ENCODE measurements at places on chromosomes 5 and 9.
A peak's percentile ranks its signal among the peaks of the same experiment; 100 is the strongest.

GRCh38 chr5:131790550-131790949 lies 6.3 kb downstream of the FNIP1 start:
- DNase-seq: no peak

DNA sequence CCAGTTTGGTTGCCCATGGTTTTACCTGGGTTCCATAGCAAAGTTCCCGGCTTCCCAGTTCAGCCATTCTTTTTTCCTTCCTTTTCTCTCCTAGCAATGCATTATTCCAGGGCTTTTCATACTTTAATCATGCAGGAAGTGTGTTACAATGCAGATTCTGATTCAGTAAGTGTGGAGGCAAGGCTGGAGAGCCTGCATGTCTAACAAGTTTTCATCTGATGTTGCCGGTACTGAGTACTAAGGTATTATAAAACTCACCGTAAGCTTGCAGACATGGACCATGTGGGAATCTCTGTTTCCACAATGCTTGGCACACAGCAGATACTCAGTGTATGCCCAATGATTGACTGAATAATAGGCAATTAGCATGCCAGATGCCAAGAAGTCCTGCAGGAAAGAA lies 102.9 kb upstream of the SHB start:
- no peak for DNase-seq

GRCh38 chr5:72015103-72015548 lies 92.1 kb upstream of the MAP1B start:
- no peak for DNase-seq

DNA sequence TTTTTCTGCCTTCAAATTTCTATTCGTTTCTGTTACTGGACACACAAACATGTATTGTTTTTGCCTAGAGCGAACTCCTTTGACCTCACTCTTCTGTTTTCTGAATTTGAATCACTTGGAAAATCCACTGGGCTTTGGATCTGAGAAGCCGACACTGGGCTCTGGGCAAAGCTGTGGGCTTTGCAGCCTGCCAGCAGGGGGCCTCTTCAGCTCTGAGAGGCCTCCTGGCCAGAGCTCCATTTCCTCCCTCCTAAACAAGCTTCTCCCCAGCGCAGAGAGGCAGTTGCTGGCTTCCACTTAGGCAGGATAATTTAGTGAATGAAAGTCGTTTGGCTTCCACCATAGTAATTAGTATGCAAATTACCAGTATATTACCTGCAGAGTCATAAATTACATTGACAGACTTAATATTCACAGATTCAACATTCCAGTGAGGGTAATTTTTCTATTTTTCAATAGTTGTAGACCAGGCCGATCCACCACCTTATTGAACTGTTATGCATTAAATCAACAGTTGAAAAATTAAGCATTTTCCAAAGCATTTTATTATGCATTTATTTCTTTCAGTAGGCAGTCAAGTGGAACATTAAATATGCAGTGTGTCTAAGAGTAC lies 104.0 kb upstream of the ZNF366 start:
- peak; percentile 17 for DNase-seq

DNA sequence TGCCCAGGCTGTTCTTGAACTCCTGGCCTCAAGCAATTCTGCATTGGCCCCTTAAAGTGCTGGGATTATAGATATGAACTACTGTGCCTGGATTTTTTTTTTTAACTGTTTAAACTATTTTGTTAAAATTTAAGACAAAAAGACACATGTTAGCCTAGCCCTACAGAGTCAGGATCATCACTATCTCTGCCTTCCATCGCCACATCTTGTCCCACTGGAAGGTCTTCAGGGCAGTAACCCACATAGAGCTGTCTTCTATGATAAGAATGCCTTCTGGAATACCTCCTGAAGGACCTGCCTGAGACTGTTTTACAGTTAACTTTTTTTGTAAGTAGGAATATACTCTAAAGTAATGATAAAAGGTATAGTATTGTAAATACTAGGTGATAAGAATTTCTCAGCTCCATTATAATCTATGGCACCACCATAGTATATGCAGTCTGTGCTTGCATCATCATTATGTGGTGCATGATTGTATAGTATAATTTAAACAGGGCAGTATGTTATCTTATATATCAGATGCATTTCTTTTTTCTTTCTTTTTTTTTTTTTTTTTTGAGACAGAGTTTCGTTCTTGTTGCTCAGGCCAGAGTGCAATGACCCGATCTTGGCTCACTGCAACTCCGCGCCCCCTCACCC lies 52.7 kb downstream of the DENND4C start:
- no peak for DNase-seq

DNA sequence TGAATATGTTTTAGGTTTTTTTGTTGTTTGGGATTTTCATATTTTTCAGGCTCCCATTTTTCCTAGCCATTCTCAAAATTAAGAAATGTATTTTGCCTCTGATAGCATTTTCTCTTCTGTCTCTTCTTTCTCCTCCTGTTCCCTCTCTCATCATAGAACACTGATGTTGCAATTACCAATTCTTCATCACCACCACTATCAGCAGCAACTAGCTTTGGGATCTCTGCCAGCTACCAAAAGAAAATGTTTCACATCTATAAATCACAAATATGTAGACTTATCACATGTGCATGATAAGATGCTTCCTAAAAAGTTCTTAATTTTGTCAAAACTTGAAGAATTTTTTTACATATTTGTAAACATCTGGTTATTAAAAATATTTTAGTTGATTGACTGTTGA lies 887.1 kb downstream of the MAT2B start:
- no peak for DNase-seq

DNA sequence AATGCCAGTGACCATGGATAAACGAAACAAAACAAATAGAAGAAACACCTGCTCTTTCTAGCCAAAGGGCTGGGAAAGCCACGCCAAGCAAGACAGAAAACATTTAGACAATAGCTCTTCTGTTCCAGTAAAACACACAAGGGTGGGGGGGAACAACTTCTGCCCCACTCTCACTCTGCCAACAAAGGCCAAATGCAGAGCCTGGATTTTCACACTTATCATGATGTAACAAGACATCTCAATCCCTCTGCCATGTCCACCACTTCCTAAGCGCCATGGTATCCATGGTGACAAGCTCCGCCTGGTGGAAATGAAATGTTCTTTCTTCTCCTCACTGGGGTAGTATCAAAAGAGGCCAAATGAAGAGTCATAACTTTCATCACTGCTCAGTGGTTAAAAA lies 60.6 kb downstream of the DRD1 start:
- DNase-seq: no peak

GRCh38 chr5:138706655-138707480 lies 46.4 kb upstream of the CTNNA1 start:
- no peak for DNase-seq

DNA sequence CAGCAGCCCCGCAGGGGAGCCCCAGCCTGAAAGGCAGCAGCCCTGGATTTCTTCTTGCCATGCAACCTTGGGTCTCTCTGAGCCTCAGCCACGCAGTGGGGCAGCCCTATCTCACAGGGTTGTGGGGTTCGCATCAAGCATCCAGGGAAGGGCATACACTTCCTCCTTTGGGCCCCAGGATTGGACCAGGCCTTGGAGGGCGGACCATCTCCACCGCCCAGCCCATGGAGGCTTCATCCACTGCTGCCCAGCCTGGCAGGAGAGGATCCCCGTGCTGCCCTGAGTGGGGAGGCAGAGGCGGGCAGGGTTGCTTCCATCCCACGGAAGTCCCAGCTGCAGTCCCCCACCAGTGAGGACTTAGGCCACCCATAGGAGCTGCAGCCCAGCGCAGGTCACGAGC lies 5.3 kb downstream of the ADAMTS2 start:
- DNase-seq: no peak

- no peak for DNase-seq
Measured at GRCh38 chr5:108093186-108093585, 288.7 kb downstream of the FBXL17 start.

DNA sequence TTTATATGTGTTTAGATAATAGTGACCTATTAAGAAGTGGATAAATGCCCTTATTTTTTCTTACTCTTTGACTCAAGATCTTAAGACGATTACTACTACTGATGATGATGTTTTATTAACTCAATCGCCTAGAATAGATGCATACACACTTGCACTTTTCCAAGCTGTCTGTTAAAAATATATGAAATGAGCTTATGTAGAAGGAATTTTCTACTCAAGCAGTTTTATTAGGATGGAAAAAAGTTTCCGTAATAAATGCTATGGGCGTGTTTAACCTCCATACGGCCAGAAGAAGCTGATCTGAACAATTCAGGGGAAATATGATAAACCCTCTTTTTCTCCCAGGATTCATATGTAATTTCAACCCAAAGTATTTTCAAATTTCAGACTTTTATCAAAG lies 455.7 kb upstream of the MPDZ start:
- DNase-seq: no peak

DNA sequence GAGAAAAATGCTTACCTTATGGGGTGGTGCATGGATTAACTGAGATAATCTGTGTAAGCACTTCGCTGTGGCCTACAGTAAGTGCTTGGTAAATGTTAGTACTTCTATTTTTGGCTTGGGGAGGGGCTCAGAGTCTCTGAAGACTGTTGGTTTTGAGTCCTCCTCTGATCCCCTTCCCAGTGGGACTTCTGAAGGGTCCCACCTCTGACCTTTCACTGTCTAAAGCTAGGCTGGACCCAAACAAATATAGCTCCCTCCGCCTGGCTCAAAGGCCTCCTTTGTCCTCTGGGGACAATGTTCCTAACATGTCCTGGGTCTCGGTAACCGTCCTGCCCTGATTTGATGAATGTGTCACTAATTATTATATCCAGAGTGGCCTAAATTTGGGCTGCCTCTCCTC lies 34.8 kb downstream of the CAMK2A start:
- no peak for DNase-seq

DNA sequence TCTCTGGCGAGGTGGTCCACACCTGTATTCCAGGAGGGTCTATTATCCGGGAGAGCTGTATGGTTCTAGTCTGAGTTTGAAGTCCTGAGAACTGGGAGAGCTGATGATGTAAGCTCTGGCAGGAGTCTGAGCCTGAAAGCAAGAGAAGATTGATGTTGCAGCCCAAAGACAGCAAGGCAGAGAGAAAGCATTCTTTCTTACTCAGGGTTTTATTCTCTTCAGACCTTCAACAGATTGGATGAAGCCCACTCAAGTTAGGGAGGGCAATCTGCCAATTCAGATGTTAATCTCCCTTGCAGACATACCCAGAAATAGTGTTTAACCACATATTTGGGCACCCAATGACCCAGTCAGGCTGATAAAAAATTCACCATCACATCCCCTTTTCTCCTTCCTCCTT lies 159.1 kb downstream of the CCDC171 start:
- DNase-seq: no peak

DNA sequence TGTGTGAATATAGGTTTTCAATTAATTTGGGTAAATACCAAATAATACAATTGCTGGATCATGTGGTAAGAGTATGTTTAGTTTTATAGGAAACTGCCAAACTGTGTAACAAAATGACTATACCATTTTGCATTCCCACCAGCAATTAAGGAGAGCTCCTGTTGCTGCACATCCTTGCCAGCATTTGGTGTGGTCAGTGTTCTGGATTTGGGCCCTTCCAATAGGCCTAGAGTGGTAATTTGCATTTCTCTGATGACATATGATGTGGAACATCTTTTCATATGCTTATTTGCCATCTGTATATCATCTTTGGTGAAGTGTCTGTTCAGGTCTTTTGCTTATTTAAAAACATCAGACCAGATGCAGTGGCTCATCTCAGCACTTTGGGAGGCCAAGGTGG lies 11.6 kb upstream of the RFK start:
- no peak for DNase-seq

DNA sequence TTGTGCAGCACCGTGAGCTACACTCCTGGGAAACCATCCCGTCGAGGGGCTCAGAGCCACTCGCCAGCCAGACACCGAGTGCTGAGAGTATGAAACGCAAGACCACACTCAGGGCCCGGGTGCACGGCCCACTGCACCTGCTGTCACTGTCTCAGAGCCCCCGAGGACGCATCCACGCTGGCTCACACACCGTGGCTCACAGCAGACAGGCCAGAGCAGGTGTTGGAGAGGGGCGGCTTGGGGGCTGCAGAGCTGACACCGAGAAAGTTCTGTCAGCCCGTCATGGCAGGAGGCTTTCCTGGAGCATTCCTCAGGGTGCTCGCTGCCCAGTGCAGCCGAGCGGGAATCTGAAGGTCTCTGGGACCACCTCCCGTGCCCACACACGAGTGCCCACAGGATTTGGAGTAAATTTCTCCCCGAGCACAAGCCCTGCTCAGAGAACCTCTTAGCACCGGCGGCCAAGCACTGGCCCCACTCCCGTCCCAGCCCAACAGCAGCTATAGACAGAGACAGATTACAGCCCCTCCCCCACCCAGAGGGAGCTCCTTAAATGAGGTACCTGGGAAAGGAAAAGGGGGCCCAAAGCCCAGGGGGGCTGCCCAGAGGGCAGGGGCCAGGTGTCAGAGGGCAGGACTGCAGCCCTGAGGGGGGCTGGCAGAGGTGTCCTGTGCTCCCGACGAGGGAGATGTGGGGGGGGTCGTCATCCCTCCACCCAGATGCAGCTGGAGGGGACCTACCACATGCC lies 56.0 kb upstream of the SARDH start:
- DNase-seq: no peak

- DNase-seq: no peak
Measured at GRCh38 chr5:145825751-145826180, 9.4 kb downstream of the PRELID2 start.

GRCh38 chr5:55823151-55823796 lies 27.9 kb upstream of the IL31RA start:
- no peak for DNase-seq

- DNase-seq: no peak
Measured at GRCh38 chr5:163503106-163504078, 2.0 kb upstream of the MAT2B start.

DNA sequence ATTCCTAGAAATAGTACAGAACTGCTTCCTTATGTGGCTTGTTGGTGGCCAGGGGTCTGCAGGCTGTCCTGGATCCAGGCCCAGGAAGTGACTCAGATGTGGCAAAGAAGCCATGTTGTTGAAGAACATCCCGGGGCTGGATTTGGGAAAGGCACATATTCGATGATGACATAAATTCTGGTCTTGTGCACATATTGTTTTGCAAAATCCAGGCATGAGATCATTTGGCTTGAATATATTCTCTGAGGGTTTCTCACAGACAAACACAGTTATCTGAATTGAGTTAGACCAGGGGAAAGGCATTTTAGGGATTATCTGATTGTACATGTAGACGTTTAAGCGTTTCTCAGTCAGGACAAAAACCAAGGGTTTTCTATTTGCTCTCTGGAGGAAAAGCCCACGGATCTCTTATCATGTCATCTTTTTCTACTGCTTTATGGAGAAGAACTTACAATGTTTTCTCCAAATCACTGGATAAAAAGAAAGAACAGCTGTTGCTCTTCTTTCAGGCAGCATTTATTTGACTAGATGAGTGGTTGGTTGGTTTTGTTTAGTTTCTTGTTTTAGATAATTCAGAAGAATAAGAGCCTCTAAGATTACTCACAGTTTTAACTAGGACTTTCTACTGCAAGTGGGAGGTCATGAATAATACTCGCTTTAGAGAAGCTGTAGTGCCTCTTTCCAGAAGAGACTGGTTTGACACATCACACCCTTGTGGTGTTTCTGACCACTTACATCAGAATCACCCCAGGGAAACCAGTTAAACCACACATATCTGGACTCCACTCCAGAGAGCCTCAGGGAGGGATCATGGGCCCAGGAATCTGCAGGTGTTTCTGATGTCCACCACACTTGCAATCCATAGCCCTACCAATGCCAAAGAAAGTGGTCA lies 29.5 kb upstream of the LHFPL2 start:
- DNase-seq: no peak
